ENCODE measurements at places on chromosomes 5 and 9. TPM values are rescaled to one million over a fixed set of nuclear protein-coding genes. Genes with fewer than 3 reads are reported as not detected.

Gene CD74
- 1.3 TPM for polyA plus RNA-seq

GRCh38 chr5:96001262-96001661 is 39.6 kb upstream of the ELL2 start:
- no peak for DNase-seq

DNA sequence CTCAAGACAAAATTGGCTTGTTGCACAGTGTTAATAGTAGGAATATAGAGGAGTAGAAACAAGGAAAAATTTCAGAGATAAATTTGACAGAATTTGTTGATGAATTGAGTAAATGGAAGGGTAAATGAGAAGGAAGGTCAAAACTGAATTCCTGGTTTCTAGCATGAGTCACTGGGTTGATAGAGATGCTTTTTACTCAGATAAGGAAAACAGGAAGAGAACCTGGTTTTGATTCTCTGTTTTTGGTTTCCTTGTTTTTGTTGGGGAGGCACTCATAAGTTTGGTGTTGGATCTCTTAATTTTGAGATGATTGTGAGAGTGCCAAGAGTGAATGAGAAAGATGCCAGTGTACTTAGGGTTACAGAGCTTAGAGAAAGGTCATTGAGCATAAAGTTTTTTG is 7.1 kb downstream of the LRRC70 start:
- DNase-seq, result no peak

DNA sequence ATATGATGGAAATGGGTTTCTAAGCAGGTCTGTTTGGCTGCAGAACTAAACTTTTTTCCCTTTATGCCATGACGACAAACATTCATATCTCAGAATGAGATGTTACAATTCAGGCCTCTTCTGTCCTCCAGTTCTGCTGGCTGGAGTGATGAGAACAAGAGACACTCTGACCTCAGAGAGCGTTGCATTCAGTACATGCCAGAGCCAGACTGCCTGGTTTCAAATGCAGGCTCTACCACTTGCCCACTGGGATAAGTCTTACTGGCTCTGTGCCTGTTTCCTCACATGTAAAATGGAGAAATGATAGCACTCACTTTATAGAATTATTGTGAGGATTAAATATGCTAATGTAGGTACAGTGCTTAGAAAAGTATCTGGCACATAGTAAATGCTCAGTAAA is 24.8 kb upstream of the TOMM5 start:
- no peak for DNase-seq

- no peak for DNase-seq
These were observed 14.3 kb downstream of the CDK20 start for GRCh38 chr9:87959916-87960581.

- no peak for DNase-seq
These were observed 99.4 kb downstream of the MTREX start for GRCh38 chr5:55407059-55407684.

DNA sequence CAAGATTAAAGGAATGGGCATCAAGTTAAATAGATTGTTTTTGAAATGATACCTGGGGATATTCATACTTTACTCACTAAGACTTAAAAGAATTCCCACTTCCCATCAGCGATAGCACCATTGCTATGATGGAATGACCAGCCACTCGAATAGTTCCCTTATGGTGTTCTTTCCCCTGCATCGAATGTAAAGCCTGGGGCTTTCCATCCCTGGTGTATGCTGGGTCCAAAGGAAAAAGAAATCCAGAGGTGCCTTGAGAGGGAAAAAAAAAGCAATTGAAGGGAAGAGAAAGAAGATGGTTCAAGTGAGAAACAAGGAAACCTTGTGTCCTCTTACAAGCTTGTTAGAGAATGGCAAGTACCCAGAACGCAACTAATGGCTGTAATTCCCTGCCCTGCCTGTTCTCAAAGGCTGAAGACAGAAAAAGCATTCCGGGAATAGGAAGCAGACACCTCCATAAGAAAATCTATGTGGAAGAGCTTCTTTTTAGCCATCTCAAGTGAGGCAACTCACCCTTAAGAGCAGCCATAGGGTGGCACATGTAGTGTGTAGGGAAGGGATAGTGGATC is 351.1 kb upstream of the DAB2 start:
- no peak for DNase-seq

Gene AQP3
- polyA plus RNA-seq, result 215 TPM

Gene LRSAM1
- polyA plus RNA-seq, result 5.2 TPM

- DNase-seq, result no peak
These were observed 321.6 kb downstream of the CEMIP2 start for GRCh38 chr9:71446473-71447411.
